ENCODE measurements at places on chromosomes 5 and 9.

GRCh38 chr9:5575000-5575399 lies 53.9 kb upstream of the RIC1 start:
- DNase-seq = no peak

DNA sequence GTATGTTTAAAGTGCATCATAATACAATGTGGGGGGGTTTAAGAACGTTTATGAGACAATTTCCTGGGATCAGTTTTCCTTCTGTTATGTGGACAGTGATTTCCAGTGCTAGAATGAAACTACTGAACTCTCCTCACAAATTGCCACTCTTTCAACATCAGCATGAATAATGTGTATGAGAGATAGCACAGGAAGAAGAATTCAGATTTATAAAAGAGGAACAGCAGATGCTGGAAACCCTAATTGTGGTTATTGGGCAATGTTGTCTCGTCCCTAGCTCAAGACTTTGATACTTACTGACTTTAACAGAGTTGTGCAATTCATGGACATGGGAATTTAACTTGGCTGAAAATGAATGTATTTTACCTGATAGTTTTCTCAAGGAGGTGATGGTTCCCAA lies 410.8 kb upstream of the MEF2C start:
- no peak for DNase-seq

GRCh38 chr5:158050421-158050820 lies 191.5 kb upstream of the CLINT1 start:
- DNase-seq = no peak

DNA sequence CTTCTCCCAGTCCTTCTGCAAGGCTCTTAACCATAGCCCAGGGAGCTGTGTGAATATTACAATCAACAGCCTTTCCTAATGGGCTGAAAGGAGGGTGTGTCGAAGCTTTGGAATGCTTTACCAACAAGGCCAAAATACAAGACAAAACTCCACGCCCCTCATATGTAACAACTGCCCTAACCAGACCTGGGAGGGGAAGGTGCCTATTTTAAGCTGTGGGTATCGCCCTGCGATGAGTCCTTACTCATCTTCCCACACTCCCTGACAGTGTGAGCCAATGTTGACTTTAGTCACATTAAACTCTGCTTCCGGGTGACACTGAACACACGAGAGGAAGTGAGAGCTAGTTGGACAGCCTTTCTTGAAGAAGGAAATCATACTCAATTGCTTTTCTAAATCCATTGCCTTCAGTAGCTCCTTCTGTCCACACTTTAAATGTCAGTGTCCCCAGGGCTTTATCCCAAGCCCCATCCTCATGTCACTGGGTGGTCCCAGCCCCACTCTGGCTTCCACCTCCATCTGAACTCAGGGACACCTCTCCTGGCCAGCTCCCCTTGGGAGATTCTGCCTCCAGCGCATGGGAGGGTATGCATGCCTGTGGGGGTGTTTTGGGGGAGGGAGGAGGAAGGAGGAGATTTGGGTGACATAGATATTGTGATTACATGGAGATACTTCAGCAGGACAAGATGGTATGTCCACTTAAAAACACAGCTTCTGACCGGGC lies 6.5 kb upstream of the TBC1D9B start:
- no peak for DNase-seq

GRCh38 chr5:18778225-18778624 lies 1144.0 kb downstream of the TAF11L14 start:
- no peak for DNase-seq

GRCh38 chr5:68454172-68454571 lies 238.6 kb downstream of the PIK3R1 start:
- DNase-seq = no peak

DNA sequence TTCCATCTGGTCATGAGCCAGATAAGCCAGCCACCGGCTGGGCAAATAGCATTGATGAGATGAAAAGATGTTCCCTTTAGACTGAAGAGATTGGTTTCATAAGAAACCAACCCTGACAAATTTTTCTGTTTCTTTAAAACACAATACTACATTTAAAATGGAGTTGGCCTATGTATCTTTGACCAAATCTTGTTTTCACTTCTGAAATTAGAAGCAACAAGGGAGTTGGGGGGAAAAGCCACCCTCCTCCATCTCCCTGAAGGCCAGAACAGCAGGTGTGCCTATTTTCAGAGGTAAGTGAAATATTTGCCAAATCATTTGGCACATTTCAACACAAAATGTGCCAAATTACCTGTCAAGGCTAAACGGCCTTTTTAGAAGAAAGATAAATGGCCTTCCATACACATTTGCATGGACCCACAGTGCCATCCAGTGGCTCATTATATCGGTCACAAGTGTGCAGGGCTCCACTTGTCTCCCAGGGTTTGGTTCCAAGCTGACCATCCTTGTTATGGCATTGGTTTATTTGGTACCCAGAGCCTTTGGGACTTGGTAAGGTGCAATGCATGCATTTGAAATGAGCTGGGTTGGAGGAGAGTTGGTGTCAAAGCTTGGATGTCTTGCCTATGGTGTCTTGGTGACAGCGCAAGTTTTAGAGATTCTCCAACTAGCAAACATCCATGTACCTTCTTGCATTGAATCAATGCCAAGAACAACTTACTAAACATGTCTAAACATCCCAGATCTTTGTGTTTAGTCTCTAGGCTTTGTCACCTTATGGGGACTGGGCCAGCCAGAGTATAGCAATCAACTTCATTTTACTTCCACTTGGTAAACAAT lies 372.0 kb upstream of the KIF2A start:
- no peak for DNase-seq

DNA sequence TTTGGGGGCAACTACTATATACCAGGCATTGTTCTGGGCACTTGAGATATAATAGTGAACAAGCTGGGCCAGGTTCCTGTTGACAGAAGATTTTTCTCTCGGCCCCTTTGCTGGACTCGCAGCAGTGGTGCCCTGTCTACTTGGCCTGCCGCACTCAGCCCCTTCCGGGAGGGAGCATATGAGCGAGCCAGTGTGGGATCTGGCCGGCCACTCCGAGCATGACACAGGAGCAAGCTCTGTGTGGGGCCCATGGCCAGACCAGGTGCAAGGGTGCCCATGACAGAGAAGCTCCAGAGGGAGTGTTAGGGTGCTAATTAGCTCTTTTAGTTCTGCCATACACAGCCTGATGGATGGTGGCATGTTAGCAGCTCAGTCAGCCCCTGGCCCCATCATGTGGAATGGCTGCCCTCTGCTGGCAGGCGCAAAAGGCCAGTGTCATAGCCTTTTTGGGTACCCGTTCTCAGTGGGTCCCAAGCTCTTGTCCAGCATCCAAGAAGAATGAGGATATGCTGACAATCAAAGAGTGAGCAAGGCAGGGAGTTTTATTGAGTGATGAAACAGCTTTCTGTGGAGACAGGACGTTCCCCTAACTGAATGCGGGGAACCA lies 9.3 kb upstream of the KIF4B start:
- DNase-seq = no peak

DNA sequence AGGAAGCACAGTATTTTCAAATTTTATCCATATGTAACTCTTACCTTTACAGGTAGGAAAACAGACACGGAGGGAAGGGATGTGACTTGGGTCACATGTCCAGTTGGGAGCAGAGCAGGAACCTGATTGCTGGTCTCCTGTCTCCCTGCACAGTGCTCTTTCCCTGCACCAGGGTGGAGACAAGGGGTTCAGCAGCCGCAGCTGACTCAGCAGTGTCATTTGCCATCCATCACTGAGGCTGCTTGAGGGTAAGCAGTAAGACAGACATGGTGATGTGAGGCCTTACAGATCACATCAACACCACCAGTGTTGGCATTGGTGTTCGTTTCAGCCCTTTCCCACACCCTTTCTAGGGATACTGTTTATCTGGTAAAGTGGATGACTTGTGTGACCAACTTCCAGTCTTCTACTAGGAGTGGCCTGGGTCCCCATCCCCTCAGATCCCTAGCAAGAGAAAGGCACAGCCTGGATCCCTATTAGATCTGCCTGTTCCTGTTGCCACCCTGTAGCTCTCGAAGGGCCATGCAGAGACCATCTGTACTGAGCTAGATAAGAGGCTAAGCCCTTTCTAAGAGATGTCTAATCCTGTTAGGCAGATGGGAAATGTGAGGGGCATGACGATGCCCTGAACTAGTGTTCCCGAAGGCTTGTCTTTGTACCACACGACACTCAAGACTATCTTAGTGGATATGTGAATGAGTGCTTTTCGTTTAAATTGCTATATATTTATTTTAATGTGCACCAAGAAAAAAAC lies 29.1 kb downstream of the FRMPD1 start:
- no peak for DNase-seq

- no peak for DNase-seq
These were observed 5.1 kb upstream of the GPX8 start for GRCh38 chr5:55154873-55155272.

DNA sequence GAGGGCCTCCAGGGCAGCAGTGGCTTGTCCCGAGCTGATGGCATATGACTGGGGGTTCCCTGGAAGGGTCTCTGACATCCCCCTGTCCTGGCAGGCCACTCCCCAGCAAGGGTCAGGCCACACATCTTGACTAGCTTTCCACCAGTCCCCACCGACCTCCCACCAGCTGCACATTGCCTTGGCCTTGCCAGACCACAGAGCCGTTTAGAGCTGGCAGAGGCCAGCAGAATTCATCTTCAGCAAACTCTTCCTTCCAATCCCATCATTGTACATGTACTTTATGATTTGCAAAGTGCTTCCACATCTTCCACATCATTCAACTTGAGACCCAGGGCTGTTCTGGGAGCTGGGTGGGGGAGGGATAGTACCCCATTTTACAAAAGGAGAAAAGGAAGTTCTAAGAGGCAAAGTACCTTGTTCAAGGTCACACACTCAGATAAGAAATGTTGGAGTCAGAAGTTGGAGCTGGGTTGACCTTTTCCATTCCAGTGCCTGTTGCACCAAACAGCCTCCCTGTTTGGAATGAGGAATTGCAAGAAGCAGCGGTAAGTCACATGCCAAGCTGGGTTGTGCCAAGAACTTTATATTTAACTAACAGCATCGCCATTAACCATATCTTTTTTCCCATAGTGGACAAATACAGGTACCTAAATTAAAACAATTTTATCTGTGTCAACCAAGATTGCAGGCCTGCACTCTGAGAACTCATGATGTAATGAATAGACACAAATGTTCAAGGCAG lies 25.8 kb upstream of the COL15A1 start:
- DNase-seq = no peak

DNA sequence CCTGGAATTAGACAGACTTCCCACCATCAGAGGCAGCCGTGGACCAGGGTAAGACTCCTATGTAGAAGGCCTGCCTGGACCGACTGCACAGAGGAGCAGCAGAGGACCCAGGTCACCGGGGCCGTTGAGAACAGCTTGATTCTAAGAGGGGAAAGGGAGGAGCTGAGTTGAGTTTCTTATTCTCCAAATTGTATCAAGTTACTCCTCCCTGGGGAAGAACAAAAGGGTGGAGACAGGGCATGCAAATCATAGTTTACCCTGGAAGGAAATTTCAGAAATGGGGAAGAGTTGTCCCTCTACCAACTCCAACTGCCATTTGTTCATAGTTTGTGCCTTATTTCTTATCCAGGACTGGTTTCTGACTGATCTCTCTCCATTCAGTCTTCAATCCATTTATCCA lies 20.9 kb upstream of the SLC31A2 start:
- DNase-seq = no peak

DNA sequence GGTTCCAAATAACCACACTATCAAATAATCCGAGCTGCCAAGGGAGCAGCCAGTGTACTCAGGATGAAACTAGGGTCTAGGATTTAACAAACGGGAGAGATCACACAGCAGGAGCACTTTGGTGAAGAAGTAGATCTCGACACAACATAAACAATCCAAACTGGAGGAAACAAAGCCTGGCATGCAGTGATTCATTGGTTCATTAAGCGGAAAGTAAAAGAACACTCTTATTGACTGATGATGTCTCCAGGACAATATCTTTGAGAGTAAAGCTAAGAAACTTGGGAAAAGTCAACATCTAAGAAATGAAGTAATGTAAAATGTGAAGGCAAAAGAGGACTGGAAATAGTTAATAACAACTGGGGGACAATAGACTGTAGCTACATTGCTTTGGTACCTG lies 1478.3 kb upstream of the CDH9 start:
- no peak for DNase-seq

DNA sequence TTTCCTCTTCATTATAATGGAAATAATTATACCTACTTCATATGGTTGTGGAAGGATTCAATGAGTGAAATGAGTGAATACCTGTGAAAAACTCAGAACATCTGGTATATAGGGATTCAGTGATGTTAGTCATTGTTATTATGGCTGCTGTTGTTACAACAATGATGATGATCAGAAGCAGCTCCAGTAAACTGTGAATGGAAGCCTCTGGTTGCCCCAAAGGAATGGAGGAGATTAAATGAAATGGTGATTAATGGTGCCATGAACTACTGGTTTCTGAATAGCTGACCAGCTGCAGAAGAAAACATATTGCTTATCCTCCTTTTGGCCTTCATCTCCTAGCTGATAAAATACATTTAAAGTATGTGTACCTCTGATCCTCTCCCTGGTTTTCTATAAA lies 372.0 kb downstream of the ARHGEF28 start:
- DNase-seq = no peak

DNA sequence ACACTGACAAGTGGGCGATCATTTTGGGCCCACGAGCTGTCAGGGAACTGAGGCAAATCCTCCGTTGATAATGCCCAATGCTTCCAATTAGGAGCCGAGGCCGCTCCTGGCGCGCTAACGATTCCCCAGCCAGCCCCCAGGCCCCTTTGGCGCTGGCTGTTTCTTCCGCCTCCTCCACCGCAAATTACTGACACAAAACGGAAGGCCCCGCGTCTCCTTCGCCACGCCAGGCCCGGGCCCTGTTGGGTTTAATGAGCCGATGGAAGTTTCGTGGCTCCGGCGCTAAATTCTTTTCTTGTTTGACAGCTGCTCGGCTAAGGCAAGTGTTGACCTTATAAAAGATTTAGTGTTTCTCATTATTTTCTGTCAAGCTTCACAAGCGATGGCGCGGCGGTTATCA lies 25.7 kb upstream of the BARHL1 start:
- DNase-seq = no peak

DNA sequence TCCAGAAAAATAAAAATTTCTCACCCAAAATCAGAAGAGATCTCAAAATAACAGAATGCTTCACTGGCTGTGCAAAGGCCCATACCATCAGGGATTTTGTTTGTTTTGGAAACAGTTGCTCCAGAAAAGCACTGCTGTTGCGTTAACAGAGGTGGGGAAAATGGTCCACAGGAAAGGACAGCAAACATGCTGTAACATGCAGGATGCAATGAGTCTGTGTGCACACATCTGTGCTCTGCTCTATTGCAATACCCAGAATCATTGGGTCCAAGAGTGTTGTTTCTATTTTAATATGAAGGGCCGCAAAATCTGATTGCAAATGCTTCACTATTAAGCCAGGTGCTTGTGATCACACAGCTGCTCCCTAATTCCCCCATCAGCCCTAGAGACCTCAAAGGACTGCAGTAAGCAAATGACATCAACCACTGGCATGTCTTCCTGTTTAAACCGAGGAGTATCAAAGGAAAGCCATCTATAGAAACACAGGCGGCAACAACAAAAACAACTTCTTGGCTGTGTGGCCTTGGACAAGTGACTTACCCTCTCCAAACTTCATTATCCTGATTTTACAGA lies 141.0 kb downstream of the DCP2 start:
- DNase-seq = no peak
